ENCODE measurements at places on chromosomes 6 and 20. TPM values are rescaled to one million over a fixed set of nuclear protein-coding genes. Genes with fewer than 3 reads are reported as not detected.

GRCh38 chr20:63742381-63743024 is 2.9 kb downstream of the SLC2A4RG start:
- H3K4me3 ChIP-seq, result peak overlapping the region; percentile 71
- H3K27me3 ChIP-seq, result no peaks in the 10 kb centered on the region
- H3K4me1 ChIP-seq, result peaks cover 15% of the 10 kb centered on the region
- peak overlapping the region; percentile 84 for H3K27ac ChIP-seq

DNA sequence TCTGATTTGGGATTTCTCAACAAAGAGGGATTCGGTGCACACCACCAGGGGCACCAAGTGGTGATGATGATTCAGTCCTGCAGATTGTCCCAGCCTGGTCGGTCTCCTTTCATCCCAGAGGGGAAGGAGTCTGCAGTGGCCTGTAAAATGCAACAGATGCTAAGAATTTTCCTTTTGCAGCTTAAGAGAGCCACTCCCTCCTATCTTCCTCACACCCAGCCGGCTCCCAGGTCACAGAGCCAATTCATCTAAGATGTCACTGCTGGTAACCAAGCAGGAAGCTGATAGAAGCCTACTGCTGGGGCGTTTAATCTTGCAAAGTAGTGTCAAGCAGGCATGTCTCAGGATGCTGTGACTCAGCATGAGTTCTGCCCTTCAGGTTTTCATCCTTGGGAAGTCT is 203.8 kb upstream of the LRFN2 start:
- no peaks in the 10 kb centered on the region for H3K27me3 ChIP-seq
- no peak for DNase-seq
- H3K36me3 ChIP-seq, result no peaks in the 10 kb centered on the region
- H3K4me1 ChIP-seq, result peaks cover 14% of the 10 kb centered on the region
- H3K4me3 ChIP-seq, result no peak overlapping the region

The MCHR2 gene
- total RNA-seq, result not detected

- DNase-seq, result no peak
- H3K27me3 ChIP-seq, result no peaks in the 10 kb centered on the region
- H3K27ac ChIP-seq, result peak overlapping the region; percentile 30
- peaks cover 64% of the 10 kb centered on the region for H3K4me1 ChIP-seq
- no peak overlapping the region for H3K4me3 ChIP-seq
Measured at GRCh38 chr6:116406678-116407345, 36.1 kb downstream of the DSE start.

DNA sequence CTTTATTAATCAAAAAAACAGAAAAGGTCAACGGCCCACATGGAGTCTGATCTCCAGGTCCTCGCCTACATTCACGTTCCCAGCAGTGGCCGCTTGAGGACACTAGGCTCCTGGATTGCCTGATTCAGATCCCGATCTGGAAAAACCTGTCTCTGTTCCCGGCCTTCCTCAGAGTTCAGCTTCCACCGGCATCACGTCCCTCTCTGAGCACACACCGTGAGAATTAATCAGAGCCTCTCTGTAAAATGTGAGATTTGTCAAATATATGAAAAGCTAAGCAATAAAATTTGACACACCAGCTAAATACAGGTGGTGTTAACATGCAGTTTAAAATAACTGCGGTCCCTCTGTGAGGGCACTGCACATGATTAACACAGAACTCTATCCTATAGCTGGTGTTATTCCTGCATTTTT is 122.8 kb upstream of the COL21A1 start:
- DNase-seq, result peak; percentile 63
- H3K36me3 ChIP-seq, result no peaks in the 10 kb centered on the region
- H3K4me3 ChIP-seq, result no peak overlapping the region
- no peaks in the 10 kb centered on the region for H3K27me3 ChIP-seq
- H3K27ac ChIP-seq, result peak overlapping the region; percentile 74

The EYA2 gene
- total RNA-seq, result 1.6 TPM

The C20orf202 gene
- 0.32 TPM for total RNA-seq

DNA sequence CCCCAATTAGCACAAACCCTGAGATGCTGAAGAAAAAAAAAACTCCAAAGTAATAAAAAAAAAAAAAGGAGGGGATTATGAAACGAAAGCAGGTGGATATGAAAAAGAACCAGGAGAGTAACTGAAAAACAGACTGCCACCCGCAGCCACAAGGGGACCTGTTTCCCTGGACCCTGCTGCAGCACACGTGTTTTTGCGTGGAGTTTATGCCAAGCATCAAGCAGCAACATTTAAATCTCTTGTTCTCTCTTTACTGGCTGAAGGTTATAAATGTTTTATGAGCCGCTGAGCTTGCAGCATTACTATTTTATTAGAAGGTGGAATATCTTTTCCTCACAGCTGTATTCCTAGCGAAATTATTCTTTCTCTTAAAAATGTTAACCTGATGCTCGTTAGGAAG is 131.6 kb upstream of the OLIG3 start:
- no peak for DNase-seq
- H3K4me1 ChIP-seq, result no peaks in the 10 kb centered on the region
- H3K4me3 ChIP-seq, result no peak overlapping the region
- H3K36me3 ChIP-seq, result no peaks in the 10 kb centered on the region

DNA sequence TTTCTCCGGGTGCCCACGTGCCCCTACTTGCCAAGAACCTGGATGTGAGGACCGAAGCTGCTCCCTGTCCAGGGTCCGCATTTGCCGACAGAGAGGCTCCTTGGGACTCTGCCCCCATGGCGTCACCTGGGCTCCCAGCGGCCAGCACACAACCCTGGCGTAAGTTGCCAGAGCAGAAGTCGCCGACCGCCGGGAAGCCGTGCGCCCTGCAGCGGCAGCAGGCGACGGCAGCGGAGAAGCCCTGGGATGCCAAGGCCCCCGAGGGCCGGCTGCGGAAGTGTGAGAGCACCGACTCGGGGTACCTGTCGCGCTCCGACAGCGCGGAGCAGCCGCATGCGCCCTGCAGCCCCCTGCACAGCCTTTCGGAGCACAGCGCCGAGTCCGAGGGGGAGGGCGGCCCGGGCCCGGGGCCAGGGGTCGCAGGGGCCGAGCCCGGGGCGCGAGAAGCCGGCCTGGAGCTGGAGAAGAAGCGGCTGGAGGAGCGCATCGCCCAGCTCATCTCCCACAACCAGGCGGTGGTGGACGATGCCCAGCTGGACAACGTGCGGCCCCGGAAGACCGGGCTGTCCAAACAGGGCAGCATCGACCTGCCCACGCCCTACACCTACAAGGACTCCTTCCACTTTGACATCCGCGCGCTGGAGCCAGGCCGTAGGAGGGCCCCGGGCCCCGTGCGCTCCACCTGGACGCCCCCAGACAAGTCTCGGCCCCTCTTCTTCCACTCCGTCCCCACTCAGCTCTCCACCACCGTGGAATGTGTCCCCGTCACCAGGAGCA is 28.3 kb downstream of the ZNF831 start:
- no peak for DNase-seq
- H3K4me3 ChIP-seq, result no peak overlapping the region
- no peaks in the 10 kb centered on the region for H3K36me3 ChIP-seq

- no peaks in the 10 kb centered on the region for H3K27me3 ChIP-seq
- no peak overlapping the region for H3K27ac ChIP-seq
- no peak for DNase-seq
- no peaks in the 10 kb centered on the region for H3K36me3 ChIP-seq
Measured at GRCh38 chr6:44730771-44731391, 343.4 kb downstream of the CDC5L start.

GRCh38 chr6:45569210-45569945 is 191.6 kb upstream of the SUPT3H start:
- H3K27me3 ChIP-seq, result no peaks in the 10 kb centered on the region
- no peaks in the 10 kb centered on the region for H3K36me3 ChIP-seq
- peaks cover under 1% of the 10 kb centered on the region for H3K4me1 ChIP-seq
- no peak for DNase-seq

- no peaks in the 10 kb centered on the region for H3K36me3 ChIP-seq
- no peak for DNase-seq
- no peak overlapping the region for H3K4me3 ChIP-seq
- H3K27ac ChIP-seq, result no peak overlapping the region
- H3K27me3 ChIP-seq, result no peaks in the 10 kb centered on the region
Measured at GRCh38 chr6:73878403-73878802, 182.4 kb downstream of the CD109 start.

GRCh38 chr6:130929036-130929678 is 102.0 kb downstream of the SMLR1 start:
- DNase-seq, result no peak
- peak overlapping the region; percentile 75 for H3K27ac ChIP-seq
- H3K36me3 ChIP-seq, result no peaks in the 10 kb centered on the region
- no peaks in the 10 kb centered on the region for H3K27me3 ChIP-seq

DNA sequence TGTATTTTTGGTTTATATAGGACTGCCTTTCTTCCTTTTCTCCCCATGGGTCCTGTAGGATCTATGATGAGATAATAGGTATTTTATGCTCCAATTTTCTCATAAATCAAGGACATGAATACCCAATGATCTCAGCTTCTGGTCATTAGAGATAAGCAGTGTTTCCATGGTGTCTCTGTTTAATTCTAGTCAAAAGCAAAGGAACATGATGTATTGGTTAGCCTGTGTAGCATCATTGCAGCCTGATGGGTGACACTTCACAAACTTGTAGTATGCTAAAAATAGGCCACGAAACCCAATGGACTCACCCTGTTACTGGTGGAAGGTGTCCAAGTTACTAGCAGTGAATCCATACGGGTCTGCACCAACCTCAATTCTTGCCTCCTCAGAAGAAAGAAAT is 116.2 kb upstream of the SNX9 start:
- H3K4me1 ChIP-seq, result no peaks in the 10 kb centered on the region
- no peak overlapping the region for H3K27ac ChIP-seq
- DNase-seq, result no peak
- H3K4me3 ChIP-seq, result no peak overlapping the region
- H3K36me3 ChIP-seq, result no peaks in the 10 kb centered on the region

DNA sequence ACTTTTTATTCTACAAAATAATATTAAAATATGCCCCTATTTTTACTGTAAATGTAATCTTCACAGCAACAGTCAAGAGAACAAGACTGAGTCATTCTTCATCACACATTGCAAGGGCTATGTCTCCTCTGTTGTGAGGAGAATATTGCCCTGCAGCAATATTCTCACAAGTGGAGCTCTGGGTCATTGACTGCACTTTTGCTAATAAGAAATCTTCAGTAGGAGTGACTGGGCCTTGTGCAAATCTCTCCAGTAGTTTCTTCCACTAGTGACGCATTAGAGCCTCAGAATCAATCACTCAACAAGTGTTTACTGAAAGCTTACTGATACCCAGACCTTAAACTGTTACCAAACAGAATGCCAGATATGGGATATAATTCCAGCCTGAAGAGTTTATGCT is 49.1 kb downstream of the LAMA2 start:
- H3K4me3 ChIP-seq, result no peak overlapping the region
- H3K4me1 ChIP-seq, result no peaks in the 10 kb centered on the region
- peaks cover 3% of the 10 kb centered on the region for H3K36me3 ChIP-seq

GRCh38 chr6:22801831-22802230 is 232.5 kb downstream of the HDGFL1 start:
- H3K36me3 ChIP-seq, result no peaks in the 10 kb centered on the region
- DNase-seq, result no peak
- H3K4me3 ChIP-seq, result no peak overlapping the region
- no peaks in the 10 kb centered on the region for H3K27me3 ChIP-seq
- H3K27ac ChIP-seq, result no peak overlapping the region
- no peaks in the 10 kb centered on the region for H3K4me1 ChIP-seq

The ZBTB46 gene
- 6.4 TPM for total RNA-seq

All from psoas muscle (tissue), 8 donors.